ENCODE measurements at places on chromosomes 3 and 15.

GRCh38 chr15:73602992-73603391 lies 30.2 kb downstream of the NPTN start:
- no peak for DNase-seq

- DNase-seq, result no peak
These were observed 2.1 kb downstream of the ISL2 start for GRCh38 chr15:76338486-76339304.

GRCh38 chr15:66761726-66762595 lies 59.9 kb downstream of the SMAD6 start:
- DNase-seq, result no peak

DNA sequence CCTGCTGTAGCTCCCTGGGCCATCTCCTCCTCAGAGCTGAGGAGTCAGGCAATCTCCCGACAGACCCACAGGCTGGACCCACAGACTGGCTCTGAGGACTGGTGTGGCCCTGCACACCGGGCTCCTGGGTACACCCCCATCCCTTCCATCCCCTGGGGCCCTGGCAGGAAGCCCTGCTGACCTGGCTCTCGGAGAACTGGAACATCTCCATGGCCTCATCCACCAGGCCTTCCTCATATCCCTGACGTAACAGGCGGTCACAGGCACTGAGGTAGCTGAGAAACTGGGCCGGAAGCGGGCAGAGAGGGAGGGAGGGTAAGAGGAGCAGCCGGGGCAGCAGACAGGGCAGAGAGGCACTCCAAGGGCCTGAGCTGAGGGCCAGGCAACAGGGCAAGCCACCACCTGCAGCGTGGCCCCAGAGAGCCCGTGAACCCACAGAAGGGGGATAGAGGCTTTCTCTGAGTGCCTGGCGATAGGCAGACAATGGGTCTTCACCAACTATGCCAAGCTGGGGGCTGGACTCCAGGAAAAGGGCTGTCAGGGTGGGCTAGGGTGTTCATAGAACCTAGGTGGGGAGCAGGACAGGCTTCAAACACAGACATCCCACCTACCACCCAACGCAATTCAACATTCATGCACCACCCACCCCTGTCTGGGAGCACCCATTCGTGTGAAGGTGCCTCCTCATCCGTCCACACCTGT lies 17.9 kb downstream of the KBTBD13 start:
- DNase-seq, result no peak

DNA sequence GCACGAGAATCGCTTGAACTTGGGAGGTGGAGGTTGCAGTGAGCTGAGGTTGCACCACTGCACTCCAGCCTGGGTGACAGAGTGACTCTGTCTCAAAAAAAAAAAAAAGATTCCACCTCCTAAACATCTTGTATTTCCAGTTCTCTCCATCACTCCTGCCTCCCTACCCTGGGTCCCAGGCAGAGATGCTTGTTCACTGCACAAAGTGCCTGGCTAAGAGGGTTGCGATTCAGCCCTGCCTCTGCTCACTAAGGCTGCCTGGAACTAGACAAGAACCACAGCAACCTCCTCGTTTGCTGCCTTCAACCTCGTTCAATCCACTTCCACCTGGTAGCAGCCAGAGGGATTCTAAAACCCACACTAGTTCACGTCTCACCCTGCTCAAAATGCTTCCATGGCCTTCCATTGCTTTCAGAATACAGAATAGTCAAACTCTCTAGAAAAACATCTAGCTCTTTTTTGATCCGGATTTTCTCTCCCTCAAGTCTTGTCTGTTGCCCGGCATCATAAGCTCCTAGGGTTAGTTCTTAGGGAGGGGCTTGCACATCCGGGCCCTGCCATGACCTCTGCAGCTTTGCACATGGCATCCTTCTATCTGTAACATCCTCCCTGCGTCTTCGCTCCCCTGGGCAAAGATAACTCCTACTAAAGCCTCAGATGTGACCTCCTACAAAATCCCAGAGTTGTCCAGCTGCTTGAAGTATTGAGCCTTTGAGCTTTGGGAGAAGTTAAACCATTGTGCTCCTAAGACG lies 1.0 kb upstream of the MCM2 start:
- no peak for DNase-seq

Measured in cerebellar nuclear complex (tissue), 1 donor.